ENCODE measurements at places on chromosomes 7 and 10.
A peak's percentile ranks its signal among the peaks of the same experiment; 100 is the strongest.

- DNase-seq: peak; percentile 57
Measured at GRCh38 chr10:60237977-60238758, 151.5 kb downstream of the ANK3 start.

GRCh38 chr7:83502636-83503035 lies 146.3 kb downstream of the SEMA3E start:
- no peak for DNase-seq

DNA sequence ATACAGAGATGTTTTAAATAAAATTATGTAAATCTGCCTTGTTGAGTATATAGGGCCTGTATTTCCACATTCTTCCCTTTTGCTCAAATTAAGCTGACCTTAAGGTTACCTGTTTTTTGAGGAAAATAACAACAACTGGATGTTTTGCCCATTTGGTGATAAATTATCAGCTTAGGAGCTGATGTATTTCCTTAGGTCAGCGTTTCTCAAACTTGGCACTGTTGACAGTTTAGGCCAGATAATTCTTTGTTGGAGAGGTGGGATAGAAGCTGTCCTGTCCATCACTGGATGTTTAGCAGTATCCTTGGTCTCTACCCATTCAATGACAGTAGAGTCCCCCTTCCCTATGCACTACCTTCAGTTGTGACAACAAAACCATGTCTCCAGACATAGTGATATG lies 7.2 kb downstream of the GSTO2 start:
- DNase-seq: no peak

DNA sequence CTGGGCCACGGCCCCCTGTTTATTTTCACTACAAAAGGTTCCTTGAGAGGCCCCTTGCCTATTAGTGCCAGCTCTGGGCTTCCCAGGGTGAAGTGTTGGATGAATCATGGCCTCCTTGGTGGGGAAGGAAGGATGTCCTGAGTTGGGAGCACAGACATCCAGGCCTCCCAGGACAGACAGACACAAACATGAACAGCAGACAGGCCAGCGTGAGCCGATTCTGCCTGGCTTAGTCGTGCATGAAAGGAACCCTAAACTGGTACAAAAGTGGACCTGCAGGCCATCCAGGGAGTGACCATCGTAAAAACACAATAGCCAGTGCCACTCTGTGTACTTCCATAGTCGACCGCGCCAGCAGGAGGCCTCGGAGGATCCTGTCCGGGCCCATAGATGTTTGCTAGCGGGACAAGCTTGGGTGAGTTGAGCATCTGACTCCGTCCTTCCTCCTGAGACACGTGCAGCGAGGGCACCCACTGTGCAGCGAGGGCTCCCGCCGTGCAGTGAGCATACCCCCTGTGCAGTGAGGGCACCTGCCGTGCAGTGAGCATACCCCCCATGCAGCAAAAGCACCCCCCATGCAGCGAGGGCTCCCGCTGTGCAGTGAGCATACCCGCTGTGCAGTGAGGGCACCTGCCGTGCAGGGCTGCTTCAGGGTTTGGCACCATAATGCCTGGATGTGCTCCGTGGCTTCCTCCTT lies 51.3 kb upstream of the PRKAR1B start:
- DNase-seq: no peak

- DNase-seq: no peak
Measured at GRCh38 chr10:129089341-129089740, 377.7 kb upstream of the MGMT start.

GRCh38 chr10:23686722-23687121 lies 247.8 kb downstream of the OTUD1 start:
- no peak for DNase-seq

GRCh38 chr10:119414081-119414611 lies 128.4 kb downstream of the RGS10 start:
- DNase-seq: peak; percentile 47

GRCh38 chr10:19154375-19154774 lies 105.8 kb downstream of the MALRD1 start:
- DNase-seq: no peak

- DNase-seq: no peak
Measured at GRCh38 chr10:1628757-1629156, 108.6 kb downstream of the ADARB2 start.

- peak; percentile 95 for DNase-seq
Measured at GRCh38 chr7:76317782-76318487, 15.5 kb downstream of the HSPB1 start.

GRCh38 chr10:60425392-60426110 lies 35.9 kb upstream of the ANK3 start:
- peak; percentile 41 for DNase-seq

DNA sequence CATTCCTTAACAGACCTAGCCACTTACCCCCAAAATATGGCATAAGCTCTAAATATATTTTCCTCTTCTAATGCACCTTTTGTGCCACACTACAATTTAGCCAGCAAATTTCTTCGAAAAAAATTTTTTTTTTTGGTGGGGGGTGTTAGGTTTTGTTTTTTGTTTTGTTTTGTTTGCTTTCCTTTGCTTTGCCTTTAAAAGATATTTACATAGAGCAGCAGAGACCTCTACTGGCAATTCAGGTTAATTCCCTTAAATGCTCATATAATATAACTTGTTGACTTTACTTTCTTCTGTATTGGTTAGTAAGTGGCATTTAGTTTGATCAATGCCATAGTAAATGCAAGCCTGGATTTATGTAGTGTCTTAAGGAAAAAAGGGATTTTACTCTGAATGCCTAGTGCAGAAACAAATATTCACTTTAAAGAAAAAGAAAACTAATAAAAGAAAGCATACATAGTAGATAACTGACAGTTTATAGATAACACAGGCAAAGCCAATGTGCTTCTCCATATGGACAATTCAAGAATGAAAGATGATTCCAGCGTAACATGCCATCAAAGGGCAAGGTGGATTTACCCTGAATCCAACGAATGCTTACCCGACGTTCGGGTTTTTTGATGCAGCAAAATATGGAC lies 1250.6 kb downstream of the GATA3 start:
- peak; percentile 36 for DNase-seq
